CD4-positive, alpha-beta T cell treated with Interleukin-15 for 4 hours (primary cell): ENCODE measurements at places on chromosomes 6 and 20.

DNA sequence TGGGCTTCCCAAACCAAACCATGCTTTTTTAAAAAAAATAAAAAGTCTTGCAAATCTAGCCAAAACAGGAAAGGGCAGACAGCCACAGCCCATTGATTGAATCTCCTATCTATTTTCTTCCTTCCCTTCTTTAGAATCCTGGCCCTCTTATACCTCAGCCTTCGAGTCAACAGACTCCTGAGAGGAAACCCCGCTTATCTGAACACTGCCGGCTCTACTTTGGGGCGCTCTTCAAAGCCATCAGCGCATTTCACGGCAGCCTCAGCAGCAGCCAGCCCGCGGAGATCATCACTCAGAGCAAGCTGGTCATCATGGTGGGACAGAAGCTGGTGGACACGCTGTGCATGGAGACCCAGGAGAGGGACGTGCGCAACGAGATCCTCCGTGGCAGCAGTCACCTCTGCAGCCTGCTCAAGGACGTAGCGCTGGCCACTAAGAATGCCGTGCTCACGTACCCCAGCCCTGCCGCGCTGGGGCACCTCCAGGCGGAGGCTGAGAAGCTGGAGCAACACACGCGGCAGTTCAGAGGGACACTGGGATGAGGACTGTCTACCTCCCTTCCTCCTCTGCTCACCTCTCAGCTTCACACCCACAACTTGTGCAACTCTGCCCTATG is 10.1 kb upstream of the RTF2 start:
- DNase-seq, result no peak

GRCh38 chr6:160252073-160252813 is 6.4 kb downstream of the SLC22A2 start:
- DNase-seq, result no peak

GRCh38 chr6:85395746-85396145 is 54.1 kb upstream of the NT5E start:
- DNase-seq, result no peak

DNA sequence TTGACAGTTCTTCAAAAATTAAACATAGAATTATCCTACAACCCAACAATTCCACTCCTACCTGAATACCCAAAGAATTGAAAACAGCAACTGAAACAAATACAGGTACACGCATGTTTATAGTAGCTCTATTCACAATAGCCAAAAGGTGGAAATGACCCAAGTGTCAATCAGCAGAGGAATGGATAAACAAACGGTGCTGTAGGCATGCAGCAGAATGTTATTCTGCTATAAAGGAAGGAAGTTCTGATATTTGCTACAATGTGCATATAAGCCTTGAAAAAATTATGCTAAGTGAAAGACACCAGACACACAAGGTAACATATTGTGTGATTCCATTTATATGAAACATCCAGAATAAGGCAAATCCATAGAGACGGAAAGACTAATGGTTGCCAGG is 38.5 kb upstream of the PRELID3B start:
- DNase-seq, result no peak

GRCh38 chr20:47857569-47858464 is 72.5 kb upstream of the SULF2 start:
- no peak for DNase-seq
